ENCODE measurements at places on chromosomes 1 and 21. TPM values are rescaled to one million over a fixed set of nuclear protein-coding genes. Genes with fewer than 3 reads are reported as not detected.

The TRABD2B gene
- total RNA-seq: 4.0 TPM

The RGS7 gene
- total RNA-seq: 0.02 TPM

The ZSCAN20 gene
- total RNA-seq: 1.6 TPM

The ZFP69B gene
- 1.1 TPM for total RNA-seq

The UTS2 gene
- not detected for total RNA-seq

The GFI1 gene
- total RNA-seq: 0.29 TPM

The KRTAP19-3 gene
- total RNA-seq: not detected

The ATP6V1G3 gene
- not detected for total RNA-seq

The CD34 gene
- 0.02 TPM for total RNA-seq

The TSSK3 gene
- 0.29 TPM for total RNA-seq

The CASQ1 gene
- total RNA-seq: not detected

The MXRA8 gene
- total RNA-seq: 0.36 TPM

The KDF1 gene
- total RNA-seq: 0.34 TPM

The GJA9 gene
- not detected for total RNA-seq

The ARV1 gene
- total RNA-seq: 21.4 TPM

The SLC25A34 gene
- total RNA-seq: 0.43 TPM

The CASQ2 gene
- total RNA-seq: not detected

The RIPPLY3 gene
- 0.39 TPM for total RNA-seq

The DNAI4 gene
- total RNA-seq: 0.34 TPM

The HSD3B1 gene
- total RNA-seq: not detected

The FLG2 gene
- not detected for total RNA-seq

The LYST gene
- 4.0 TPM for total RNA-seq

The LACTBL1 gene
- not detected for total RNA-seq

The PLA2G2F gene
- total RNA-seq: not detected

The FAM163A gene
- not detected for total RNA-seq

The PHTF1 gene
- 12.1 TPM for total RNA-seq

The SMIM1 gene
- total RNA-seq: 1.4 TPM

The RFX5 gene
- total RNA-seq: 18.1 TPM

The WNT3A gene
- total RNA-seq: 0.05 TPM

The ASCL5 gene
- total RNA-seq: 0.16 TPM

The LRRC8C gene
- 7.8 TPM for total RNA-seq

The AQP10 gene
- total RNA-seq: not detected

The MTMR11 gene
- total RNA-seq: 6.1 TPM

The RHCE gene
- total RNA-seq: not detected

The VTCN1 gene
- total RNA-seq: 0.08 TPM

The PRAMEF6 gene
- not detected for total RNA-seq

The RGL1 gene
- total RNA-seq: 0.61 TPM

The TNNT2 gene
- 0.17 TPM for total RNA-seq

The ZSWIM5 gene
- 0.69 TPM for total RNA-seq

The HORMAD1 gene
- total RNA-seq: 9.1 TPM

The SYPL2 gene
- total RNA-seq: 0.13 TPM

The GNG12 gene
- total RNA-seq: 66.8 TPM

The PATJ gene
- total RNA-seq: 4.1 TPM

The ILDR2 gene
- total RNA-seq: 0.01 TPM

Measured in A549 treated with AZD2906 at 1 μM for 4 hours (cell line).